Globus pallidus (tissue), 1 donor: ENCODE measurements at places on chromosomes 2 and 18.

GRCh38 chr2:46794693-46795317, 120.8 kb downstream of the MCFD2 start:
- no peak for DNase-seq

DNA sequence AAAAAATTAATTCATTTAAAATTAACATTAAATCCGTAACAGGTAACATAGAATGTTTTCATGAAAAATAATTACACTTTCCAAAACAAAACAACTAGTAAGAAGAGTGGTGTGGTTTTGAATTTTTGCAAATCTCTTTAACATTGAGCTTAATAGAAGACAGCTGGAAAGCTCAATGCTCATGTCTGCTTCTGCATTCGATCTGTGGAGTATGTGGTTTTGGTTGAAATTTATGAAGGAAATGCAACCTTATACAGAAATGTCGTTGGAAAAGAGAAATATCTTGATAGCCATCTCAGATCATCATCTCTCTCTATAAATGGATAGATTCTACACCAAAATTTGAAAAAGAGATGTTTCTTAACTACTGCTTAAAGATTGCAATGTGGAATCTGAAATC, 17.3 kb upstream of the FHL2 start:
- DNase-seq = no peak

GRCh38 chr18:80108121-80108536, 933 bp upstream of the ADNP2 start:
- DNase-seq = no peak

- no peak for DNase-seq
Observed at GRCh38 chr18:75829091-75829490, 401.6 kb upstream of the SMIM21 start.

GRCh38 chr2:54899576-54900200, 150.6 kb downstream of the RTN4 start:
- peak; percentile 70 for DNase-seq

- DNase-seq = peak; percentile 63
Observed at GRCh38 chr2:46977899-46978298, 62.3 kb upstream of the MCFD2 start.

DNA sequence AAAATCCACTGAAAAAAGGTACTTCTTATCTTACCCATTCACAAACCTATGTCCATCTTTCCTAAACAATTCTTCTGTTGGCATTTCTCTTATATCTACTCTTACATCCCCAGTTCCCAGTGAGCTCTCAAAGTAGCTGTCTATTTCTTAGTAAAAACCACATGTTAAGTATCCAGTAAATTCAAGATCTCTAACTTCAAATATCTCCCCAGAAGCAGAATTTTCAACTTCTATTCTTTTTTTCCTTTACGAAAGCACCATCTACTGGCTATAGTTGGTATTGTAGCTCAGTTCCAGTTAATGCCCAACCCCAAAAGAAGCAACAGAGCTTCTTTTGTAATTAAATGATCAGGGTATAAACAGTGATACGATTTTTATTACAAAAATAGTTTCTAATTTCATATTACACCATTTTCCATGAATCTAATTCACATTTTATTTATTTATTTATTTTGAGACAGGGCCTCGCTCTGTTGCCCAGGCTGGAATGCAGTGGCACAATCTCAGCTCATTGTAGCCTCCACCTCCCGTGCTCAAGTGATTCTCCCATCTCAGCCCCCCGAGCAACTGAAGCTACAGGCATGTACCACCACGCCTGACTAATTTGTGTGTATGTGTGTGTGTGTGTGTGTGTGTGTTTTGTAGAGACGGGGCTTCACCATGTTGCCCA, 28.5 kb downstream of the HRH4 start:
- peak; percentile 58 for DNase-seq

GRCh38 chr18:40413160-40413559, 1541.9 kb upstream of the PIK3C3 start:
- DNase-seq = peak; percentile 43
